ENCODE measurements at places on chromosomes 2 and 18. TPM values are rescaled to one million over a fixed set of nuclear protein-coding genes. Genes with fewer than 3 reads are reported as not detected.

DNA sequence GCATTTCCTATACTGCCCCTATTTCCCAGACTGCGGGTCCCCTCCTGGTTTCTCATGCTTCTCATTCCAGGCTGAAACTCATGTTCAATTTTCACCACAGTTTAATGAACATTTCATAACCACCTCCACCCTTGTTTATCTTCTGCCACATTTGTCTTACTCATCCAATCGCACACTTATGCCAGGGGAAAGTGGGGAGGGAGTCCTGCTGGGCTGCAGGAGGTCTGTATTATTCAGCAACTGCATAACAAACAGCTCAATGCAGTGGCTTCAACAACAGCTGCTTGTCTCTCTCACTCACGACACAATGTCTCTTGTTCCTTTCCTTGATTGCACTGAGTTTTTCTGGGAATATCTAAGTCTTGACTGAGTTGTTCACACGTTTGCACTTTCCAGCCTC, 106.0 kb downstream of the ZNF519 start:
- no peak for DNase-seq

SKOR2 gene
- not detected for total RNA-seq

GRCh38 chr2:50469784-50470183, 562.1 kb downstream of the NRXN1 start:
- DNase-seq: no peak

DNA sequence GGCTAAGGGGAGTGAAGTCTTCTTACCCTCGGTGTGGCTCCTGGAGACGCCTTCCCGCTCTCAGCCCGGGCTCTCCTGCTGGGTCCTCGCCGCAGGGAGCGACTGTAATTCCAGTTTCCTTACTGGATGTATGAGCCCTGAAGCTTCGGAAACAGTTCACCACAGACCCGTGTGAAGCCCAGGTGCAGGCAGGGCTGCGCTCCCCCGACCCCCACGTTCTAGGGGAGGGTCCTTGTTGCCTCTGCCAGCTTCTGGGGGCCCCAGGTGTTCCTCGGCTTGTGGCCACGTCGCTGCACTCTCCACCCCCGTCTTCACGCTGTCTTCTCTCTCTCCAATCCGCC, 5.1 kb upstream of the ASB1 start:
- no peak for DNase-seq

- no peak for DNase-seq
Measured at GRCh38 chr2:150190546-150190945, 296.9 kb downstream of the RND3 start.

DNA sequence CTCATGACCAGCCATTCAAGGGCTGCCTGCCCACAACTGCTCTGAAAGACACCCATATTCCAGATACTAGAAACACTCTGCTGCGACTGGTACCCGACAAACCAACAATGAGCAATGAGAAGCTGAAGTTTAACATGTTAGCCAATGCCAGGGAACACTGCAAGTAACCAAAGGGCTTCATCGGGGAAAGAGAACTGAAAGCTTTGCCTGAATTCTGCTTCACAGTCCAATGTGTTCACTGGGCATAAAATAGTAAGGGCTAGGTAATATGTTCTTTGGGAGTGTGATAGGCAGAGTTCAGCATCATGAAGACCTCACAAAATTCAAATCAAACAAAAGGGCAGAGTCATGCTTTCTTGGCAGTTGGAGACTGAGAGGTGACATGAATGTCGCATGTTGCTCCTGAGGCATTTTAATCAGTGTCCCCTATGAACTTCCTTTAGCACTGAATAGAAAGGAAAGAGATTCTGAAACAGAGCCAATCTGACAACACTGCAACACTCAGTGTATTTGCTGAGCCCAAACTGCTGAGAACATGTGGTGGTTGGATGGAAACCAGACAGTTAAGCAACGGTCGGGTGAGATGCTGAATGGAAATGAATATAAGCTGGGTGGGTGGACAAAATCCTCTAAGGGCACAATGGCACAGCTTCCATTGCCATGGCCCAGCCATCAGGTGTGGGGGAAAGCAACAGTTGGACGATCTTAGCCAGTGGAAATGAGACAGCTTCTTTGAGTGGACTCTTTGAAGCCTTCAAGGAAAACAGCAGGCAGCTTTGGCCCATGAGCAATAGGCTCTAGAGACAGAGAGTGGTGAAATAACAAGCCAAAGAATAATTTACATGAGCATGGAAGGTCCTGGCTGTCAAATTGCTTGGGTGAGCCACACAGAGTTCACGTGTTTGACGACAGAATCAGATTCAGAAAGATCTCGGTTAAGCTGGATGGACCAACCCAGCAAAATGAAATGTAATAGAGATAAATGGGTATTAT, 277.5 kb downstream of the AFF3 start:
- no peak for DNase-seq

- no peak for DNase-seq
Measured at GRCh38 chr2:31693882-31694281, 113.1 kb upstream of the SRD5A2 start.

DNA sequence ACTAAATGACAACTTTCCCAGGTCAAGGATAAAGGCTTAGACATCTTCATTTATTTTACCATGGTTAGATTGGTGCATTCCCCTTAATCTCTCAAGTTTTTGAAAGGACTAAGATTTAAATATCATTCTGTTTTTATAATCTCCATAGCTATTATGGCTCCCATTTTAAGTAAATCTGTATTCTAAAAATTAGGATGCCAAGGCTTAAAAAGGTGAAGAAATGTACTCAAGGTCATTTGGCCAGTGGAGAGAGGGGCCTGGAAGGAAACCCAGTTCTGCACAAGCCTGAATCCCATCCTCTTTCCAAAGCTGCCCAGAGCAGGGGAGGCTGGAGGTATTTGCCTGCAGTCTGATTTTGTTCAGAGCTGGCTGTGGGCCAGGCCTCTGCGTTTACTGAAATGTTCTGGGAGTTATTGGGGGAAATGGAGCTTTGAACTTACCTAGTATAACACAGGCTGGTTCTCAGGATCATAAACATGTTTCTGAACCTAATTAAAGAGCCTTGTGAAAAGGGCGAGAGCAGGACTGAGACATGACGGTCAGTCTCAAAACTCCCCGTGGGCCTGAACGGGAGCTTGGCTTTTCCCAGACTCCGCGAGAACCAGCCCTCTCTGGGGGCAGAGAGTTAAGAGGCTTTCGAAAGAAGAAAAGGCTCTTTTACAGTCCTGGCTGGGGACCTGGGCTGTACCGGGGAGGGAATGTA, 85.6 kb downstream of the DDX1 start:
- DNase-seq: no peak

AQP12B gene
- total RNA-seq: not detected

- no peak for DNase-seq
Measured at GRCh38 chr2:67825476-67825875, 237.3 kb downstream of the C1D start.

- no peak for DNase-seq
Measured at GRCh38 chr2:104845552-104845931, 8.4 kb upstream of the POU3F3 start.

- DNase-seq: no peak
Measured at GRCh38 chr2:89833116-89833779, 1141.8 kb downstream of the RPIA start.

DNA sequence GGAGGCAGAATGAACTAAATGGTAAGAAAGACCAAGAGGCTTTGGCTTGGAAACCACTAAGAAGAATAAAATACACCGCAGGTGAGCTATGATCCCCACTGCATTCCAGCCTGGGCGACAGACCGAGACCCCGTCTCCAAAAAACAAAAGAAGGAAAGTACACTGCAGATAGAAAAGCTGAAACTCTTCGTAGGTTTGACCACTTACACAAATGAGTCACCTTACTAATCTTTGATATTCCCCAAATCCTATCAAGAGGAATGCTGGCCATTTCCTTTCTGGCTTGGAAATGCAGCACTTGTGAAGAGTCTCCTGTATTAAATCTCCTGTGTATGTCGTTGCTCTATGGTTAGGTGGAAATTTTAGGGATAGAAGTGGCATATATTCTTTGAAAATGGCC, 108.8 kb downstream of the MTCL1 start:
- DNase-seq: no peak

LOXHD1 gene
- 1.6 TPM for total RNA-seq

TGFA gene
- 1.1 TPM for total RNA-seq

DNA sequence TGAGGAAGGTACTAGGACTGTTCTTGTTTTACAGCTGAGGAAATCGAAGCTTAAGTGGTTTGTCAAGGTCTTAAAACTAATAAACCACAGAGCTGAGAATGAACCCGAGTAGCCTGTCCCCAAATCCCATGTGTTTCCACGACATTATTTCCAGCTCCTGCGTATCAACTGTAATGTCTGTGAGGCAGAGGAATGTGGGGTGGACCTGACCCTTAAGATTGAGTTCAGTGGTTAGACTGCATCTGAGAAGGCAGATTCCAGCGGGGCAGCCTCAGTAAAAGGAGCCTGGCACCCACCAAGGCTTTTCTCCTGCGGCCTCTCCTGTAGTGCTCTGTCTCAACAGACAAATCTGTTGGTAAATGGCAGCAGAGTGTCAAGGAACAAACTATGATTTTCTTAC, 81.9 kb upstream of the TMEM178A start:
- DNase-seq: no peak

GRCh38 chr18:21602299-21602587, 1.7 kb upstream of the ESCO1 start:
- DNase-seq: no peak

DNA sequence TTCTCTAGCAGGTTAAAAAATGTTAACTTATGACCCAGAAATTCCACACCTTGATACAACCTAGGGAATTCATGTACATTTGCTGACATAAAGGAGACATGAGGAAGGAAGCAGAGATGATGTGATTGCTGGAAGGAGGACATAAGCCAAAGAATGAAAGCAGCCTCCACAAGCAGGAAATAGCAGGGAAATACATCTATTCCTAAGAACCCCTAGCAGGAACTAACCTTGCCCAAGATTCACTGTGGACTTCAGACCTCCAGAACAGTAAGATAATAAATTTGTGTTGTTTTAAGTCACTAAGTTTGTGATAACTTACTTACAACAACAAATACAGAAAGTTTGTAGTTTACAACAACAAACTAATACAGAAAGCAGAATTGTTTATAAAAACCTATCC, 4.6 kb upstream of the DSG4 start:
- DNase-seq: no peak
